Activated CD4-positive, CD25-positive, alpha-beta regulatory T cell treated with anti-CD3 and anti-CD28 coated beads, Interleukin-2, amount 50 U/mL, for 16 hours (primary cell): ENCODE measurements at places on chromosomes 12 and 14.

GRCh38 chr12:25332143-25332542 is 81.4 kb upstream of the KRAS start:
- DNase-seq: no peak

DNA sequence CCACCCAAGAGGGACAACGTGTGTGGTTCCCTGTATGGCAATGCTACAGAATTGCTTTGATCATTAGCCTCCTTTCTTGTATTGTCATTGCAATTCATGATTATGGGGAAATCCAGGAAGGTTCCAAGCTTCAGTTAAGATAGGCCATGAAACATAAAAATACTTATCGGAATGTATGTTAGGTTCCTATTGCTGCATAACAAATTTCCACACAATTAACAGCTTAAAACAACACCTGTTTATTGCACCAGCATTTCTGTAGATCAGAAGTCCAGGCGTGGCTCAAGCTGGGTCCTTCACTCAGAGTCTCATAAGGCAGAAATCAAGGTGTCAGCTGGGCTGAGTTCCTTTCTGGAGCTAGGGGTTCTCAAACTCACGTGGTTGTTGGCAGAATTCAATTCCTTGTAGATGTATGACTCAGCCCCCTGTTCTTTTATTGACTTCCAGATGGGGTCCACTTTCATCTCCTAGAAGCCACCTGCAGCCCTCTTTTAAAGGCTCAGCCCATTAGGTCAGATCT is 365.6 kb upstream of the TMPO start:
- no peak for DNase-seq

GRCh38 chr12:42510823-42511222 is 78.7 kb downstream of the PRICKLE1 start:
- DNase-seq: no peak

DNA sequence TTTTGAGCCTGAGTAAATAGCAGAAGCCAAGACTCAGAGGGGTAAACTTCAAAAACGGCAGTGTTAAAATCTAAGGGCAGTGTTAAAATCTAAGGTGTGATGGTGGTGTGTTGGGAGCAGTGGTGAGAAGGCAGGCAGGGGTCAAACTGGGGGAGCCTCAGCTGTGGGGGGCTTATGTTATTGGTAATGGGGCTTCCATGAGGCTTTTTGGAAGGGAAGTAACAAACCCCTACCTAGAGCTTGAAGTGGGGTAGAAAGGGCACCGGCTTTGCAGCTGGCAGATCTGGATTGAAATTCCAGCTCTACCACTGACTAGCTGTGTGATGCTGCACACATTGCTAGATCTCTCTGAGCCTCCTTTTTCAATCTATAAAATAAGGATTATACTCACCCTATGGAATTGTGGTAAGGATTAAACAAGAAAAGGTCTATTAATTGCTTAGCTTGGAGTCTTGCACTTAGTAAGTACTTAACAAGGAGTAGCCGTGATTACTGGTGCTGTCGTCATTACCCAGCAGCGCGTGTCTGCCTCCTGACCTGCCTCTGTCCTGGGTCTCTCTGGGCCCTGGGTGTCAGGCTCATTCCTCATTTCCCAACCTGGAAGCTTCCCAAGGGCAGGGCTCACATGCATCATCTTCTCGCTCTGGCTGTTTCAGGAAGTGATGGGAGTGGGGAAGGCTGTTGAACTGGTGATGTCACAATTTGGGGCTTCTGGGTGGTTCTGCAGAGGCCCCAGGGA is 18.5 kb upstream of the KRT80 start:
- DNase-seq: no peak

- no peak for DNase-seq
These were observed 178.9 kb upstream of the DYRK2 start for GRCh38 chr12:67469666-67470065.
